Adrenal gland (tissue), 19 donors: ENCODE measurements at places on chromosomes 6 and 20.
A peak's percentile ranks its signal among the peaks of the same experiment; 100 is the strongest.

- DNase-seq, result no peak
Measured at GRCh38 chr6:36110050-36110449, 20.3 kb upstream of the MAPK13 start.

- DNase-seq, result no peak
Measured at GRCh38 chr20:22684763-22685443, 100.5 kb upstream of the FOXA2 start.

- peak; percentile 28 for DNase-seq
Measured at GRCh38 chr6:2196079-2196679, 49.2 kb downstream of the GMDS start.

DNA sequence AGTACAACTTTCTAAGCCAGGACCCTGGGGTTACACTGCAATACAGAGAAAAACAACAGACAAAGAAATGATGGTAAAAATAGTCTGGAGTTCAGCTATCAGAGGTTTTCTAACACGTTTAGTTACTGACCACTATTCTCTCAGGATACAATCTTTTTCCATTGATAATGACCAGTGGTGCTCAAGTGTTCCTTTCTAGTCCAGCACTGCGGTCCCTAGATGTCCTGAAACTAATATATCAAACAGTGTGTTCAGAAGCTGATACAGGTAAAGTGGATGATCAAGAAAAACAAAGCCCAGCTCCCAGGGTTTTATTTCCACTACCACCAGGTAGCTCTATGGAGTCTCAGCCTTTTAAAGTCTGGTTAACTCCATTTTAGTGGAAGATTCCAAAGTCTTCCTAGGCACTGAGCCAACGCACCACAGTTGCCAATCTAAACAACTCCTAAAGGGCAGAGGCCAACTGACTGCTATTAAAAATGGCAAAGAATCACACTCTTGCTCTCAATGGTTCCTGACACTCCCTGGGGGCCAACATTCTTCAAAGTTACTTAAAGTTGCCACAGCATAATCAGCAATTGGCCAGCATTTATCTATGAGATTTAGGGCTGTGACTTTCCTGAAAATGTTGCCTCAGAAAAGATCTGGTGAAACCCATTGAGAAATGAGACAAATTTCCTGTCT, 38.2 kb downstream of the DZANK1 start:
- peak; percentile 68 for DNase-seq

DNA sequence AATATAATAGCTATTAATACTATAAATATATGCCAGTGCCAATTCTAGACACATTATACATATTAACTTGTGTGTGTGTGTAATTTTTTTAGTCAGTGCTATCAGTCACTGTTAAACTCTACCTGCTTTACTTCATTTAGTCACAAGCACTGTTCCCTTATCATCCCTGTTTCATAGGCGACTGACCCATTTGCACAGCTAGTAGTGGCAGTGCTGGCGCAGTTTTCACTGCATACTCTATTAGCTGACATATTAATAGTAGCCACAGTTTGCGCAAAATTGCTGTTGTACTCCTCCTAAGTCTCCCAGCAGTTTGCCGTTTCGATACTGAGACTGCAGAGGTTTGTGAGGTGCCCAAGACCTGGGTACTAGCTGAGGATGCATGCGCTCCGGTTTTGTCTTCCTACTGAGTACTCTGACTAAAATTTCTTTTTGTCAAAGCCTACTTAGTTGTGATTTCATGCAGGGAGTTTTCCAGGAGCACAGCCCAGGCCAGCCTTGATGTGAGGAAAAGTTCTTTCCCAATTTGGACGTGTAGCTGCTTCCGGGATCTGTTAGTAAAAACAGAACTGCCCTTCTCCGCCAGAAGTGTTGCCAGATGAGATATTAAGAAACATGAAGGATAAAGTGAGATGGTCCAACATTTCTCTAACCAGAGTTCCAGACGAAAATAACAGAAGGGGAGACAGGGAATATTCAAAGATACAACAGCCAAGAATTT, 5.6 kb downstream of the BAG2 start:
- DNase-seq, result no peak

DNA sequence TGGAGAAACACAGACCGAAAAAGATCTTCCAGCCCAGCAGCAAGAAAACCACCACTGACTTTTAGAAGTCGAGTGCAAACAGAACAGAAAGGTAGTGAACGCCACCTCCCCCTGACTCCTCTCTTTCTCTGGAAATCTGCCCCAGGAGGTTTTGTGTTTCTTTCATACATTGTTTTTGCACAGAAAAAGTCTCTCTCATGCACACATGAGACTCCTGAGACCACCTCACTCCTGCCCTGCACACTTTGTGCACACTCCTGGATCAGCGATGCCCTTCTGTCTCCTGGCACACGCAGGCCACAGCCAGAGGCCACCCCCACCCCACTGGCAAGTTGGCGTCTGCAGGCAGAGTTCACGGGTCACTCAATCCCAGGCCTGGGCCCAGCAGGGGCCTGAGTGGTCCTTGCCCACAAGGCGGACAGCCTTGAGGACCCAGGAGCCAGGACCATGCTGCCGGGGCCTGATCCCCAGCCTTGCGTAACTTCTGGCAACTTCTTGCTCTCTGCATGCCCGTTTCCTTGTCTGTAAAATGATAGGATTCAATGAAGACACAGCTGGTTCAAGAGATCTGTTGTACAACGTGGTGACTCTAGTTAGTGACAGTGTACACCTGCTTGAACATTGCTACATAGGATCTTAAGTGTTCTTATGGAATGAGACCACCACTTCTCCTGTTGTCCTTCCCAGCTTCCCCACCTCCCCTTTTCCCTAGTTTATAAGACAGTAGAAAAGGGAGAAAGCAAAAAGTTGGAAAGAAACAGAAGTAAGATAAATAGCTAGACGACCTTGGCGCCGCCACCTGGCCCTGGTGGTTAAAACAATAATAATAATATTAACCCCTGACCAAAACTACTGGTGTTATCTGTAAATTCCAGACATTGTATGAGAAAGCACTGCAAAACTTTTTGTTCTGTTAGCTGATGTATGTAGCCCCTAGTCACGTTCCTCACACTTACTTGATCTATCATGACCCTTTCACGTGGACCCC, 30.2 kb upstream of the CST7 start:
- DNase-seq, result no peak
